H9 (cell line): ENCODE measurements at places on chromosomes 3 and 15. TPM values are rescaled to one million over a fixed set of nuclear protein-coding genes. Genes with fewer than 3 reads are reported as not detected.

MYZAP gene
- 0.63 and 0.72 TPM in 2 replicates for total RNA-seq

SLC2A2 gene
- total RNA-seq: not detected in 2 replicates

NME9 gene
- total RNA-seq: not detected in 2 replicates

ST3GAL6 gene
- 4.7 and 6.4 TPM in 2 replicates for total RNA-seq

- DNase-seq: no peak
Measured at GRCh38 chr3:182973047-182973446, 7.3 kb downstream of the DCUN1D1 start.

DNA sequence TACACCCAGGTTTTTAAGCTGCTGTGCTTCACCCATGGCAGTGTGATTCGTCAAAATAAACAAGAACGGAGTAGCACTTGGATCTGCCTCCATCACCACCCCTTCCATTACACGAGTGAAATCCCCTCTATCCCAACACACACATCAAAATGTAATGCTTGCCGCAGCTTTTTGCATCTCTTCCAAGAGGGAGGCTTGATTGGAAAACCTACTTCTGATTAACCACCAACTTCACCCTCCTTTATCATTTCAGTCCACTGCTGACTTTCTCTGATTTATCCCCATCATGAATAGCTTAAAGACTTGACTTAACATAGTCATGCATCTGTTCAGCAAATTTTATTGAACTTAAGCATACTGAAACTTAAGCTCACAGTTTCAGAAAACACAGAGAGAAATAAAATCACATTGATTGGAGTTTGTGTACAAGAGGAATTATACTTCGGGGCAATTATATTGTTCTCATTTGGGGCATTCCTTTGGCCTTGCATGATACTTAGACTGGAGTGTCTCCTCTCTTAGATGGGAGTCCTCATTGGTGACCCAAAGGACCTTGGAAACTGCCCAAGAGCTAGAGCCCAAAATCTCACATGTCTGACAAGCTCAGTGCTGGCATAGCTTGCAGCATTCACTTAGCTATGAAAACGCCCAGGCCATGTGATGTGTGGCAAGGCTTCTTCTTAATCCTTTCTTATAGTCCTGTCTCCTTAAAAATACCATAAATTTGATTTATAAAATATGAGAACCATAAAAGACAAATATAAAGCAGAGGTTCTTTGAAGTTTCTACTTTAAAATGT is 124.3 kb upstream of the UMPS start:
- DNase-seq: no peak

DNA sequence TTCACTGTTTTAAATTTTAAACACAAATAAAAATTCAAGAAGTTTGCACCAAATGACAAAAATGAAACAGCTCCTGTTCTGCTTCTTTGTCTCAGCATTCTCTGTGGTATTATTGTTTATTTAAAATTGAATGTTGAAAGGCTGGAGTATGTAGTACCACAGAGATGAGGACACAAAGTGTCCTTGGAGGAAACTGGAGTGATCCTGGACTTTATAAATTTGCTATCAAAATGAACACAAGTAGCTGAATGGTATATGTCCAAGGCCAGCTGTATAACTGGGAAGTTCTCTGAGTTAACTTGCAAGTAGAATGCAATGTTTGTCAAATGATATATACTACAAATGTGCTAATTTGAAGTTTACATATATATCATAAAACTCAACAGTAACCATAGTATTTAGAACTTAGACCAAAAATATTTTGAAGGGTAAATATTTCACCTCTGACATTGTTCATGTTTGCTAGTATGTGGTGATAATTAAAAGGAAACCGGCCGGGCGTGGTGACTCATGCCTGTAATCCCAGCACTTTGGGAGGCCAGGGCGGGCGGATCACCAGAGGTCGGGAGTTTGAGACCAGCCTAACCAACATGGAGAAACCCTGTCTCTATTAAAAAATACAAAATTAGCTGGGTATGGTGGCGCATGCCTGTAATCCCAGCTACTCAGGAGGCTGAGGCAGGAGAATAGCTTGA is 12.3 kb downstream of the BTLA start:
- no peak for DNase-seq

DNA sequence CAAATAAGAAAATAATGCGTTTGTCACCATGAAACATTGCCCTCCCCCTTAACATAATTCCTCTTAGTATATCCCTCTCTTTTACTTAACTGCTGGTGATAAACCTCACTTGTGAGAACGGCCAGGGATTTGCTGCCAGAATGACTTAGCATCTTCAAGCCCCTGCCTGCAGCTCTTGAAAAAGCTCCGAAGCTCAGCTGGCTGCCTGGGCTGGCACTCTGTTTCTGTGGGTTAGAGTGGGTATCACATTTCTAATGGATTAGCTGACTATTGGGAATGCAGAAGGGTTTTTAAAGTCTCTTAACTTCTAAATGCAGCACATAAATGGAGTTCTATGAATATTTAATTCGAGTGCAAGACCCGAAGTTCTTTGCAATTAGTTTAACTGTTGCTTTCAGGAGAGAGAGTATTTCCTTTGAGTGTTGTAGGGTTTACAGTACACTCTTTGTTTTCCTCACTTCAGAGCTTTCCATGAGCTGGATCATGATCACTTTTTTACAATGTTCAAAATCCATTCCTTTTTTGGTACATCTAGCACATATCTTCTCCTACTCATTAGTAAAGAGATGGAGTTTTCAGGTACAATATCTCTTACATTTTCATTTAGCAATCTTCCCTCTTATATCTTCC is 124.7 kb upstream of the RBMS3 start:
- peak; percentile 42 for DNase-seq

GRCh38 chr15:98927022-98927421 is 80.6 kb downstream of the PGPEP1L start:
- no peak for DNase-seq

DNA sequence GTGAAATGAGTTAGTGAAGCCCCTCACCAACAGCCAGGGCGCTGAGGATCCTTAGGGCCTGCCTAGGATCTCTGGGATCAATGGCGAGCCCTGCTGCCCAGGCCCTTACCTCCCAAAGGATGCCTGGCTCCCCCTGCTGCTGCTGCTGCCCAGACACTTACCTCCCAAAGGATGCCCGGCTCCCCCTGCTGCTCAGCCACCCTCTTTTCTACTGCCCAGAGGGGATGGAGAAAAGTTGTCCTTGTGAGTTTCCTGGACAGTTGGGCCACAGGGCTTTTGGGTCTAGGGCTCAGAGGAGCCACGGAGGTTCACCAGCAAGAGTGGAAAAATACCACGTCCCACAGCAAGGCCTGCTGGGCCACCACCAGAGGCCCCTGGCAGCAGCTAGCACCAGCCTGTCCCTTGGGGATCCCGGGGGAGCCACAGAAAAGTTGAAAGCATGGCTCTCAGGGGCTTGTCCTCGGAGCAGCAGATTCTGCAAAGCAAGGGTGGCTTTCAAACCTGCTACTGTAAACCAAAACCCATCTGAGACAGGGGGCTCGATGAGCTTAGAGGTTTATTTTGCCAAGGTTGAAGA is 59.4 kb downstream of the SLC6A6 start:
- peak; percentile 70 for DNase-seq

DNA sequence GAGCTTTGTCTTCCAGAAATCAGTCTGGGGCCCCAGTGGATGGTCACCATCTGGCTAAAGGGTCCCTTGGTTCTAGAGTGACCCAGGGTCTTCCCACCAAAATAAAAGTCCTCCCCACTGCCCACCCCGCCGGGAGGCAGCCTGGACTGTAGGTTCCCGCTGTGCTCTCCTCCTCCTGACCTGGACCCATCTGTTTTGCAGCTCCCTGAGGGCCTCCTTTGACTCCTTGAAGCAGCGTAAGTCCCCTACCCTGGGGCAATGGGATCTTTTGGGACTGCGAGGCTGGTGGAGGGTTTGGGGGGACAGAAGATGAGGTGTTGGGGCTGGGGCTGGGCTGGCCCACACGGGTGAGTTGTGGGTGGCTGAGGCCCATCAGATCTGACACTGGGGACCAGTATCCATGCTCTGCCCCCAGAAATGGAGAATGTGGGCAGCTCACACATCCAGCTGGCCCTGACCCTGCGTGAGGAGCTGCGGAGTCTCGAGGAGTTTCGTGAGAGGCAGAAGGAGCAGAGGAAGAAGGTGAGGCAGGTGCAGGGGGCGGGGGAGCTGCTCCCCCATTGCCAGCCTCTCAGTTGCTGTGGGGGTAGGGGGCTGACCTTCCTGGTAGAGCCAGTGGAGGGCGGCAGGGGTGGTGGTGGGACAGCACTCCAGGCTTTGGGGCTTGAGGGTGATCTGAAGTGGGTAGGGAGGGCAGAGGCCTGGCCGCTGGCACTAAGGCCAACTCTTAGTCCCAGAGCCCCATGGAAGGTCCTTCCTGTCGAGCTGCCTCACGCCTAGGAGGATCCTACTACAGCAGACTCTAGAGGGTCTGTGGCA is 30.4 kb downstream of the PSTPIP1 start:
- DNase-seq: peak; percentile 33

GRCh38 chr3:75180945-75181298 is 483.2 kb upstream of the FRG2C start:
- DNase-seq: no peak

DNA sequence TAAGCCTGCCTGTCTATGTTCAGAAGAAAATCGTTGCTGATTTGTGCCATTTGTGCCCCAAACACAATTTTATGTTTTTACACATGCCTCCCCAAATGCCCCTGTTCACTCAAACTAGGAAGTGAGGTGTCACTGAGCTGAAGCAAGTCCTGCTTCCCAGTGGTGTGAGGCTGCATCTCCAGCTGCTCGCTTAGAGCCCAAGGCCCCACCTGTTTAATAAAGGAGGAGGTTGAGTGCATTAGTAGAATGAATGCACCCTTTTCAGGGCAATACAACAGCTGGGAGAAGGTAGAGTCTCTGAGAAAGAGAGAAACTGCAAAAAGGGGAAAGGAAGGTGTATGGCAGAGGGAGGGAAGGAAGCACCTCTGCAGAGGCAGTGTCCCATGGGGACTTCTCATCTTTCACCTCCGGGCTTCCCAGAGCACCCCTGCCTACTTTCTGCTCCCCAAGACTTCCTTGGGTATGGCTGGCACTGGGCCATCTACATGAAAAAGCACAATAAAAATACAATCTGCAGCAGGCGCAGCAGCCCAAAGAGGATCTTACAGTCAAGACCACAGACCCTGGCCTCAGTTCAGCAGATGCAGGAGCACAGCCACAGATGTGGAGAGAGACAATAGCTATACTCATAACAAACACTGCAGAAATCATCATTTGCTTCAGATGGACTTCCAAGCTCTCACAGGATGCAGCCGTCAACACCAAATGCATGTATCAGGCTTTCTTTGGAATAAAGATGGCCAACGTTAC is 165.9 kb downstream of the POLR2M start:
- no peak for DNase-seq

GRCh38 chr3:168888781-168889180 is 774.7 kb downstream of the MECOM start:
- DNase-seq: no peak

GRCh38 chr3:101643861-101644613 is 32.9 kb downstream of the ZBTB11 start:
- no peak for DNase-seq

DNA sequence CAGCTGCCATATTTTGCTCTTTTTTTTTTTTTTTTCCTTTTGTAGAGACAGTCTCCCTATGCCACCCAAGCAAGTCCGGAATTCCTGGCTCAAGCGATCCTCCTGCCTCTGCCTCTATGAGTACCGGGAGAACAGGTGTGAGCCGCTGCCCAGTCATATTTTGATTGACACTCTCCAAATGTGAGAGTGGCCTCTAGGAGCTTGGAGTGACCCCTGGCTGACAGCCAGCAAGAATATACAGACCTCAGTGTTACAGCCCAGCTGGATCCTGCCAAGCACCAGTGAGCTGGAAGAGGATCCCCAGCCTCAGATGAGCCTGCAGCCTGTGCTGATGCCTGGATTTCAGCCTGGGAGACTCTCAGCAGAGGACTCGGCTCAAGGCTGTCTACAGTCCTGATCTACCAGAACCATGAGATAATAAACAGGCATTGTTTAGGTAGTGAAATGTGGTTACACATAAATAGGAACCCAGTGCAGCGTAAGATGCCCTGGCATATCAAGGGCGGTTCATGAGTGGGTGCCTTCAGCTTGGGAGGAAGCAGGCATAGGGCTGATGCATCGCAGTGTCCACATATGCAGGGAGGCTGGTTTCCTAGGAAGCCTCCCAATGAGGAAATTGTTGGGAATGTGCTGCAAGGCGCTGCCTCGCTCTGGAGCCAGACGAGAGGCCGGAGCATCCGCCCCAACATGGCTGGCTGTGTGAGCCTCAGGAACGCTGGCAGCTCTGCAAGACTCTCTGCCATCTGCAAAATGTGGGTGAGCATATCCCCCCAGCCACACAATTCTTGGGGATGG is 38.9 kb upstream of the ATP10A start:
- DNase-seq: no peak

DNA sequence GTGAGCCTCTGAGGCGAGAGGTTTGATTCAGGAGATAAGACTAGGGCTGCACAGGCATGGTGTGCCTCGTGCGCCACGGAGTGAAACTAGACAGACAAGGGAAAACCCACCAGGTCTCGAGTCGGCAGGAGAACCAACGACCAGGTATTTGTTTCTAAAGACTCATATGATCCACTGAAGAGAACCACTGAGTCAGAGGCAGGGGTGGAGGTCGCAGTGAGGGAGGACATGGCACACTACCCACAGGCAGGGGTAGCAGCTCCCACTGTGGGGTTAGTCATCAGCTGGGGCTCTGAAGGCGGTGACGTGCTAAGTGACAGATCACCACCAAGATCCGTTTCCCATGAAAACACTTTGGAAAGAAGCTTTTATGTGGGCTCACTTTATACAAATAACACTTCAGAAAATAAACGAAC is 45.7 kb downstream of the CHSY1 start:
- no peak for DNase-seq

GRCh38 chr3:9914011-9914410 is 2.9 kb upstream of the IL17RC start:
- DNase-seq: no peak

DNA sequence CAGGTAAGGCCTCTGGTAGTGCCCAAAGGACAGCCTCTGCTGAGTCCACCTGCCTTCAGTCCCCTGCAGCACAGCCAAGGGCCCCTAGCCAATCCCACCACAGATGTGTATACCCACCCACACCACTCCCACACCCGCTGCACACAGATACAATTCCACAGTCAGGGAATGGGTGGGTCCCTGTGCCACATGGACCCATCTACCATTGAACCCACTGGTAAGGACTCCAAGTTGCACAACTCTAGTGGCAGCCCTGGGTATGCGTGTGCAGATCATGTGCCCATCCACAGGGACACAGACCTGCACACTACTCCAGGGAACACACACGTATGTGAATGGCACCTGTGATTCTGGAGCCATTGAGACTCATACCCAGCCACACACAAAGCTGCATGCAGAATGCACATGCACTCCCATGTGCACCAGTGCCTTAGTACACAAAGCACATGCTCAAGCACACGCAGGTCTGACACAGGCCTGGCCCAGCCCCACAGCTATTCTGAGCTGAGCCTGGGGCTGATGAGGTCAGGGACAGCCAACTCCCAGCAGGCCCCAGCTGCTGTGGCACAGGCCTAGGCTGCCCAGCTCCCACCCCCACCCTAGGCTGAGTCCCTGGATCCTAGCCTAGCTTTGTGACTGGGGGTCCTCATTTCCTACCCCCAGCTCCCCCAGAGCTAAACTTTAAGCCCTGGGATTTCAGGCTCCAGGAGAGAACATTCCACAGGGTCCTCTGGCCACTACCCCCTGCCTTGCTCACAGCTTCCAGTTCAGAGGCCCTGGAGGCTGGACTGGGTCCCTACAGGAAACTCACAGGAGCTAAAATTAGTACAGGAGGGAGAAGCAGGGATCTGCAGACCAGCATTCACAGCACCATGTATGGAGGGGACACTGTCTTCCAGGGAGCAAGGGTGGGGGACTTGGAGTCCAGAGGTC is 2.7 kb upstream of the ALS2CL start:
- no peak for DNase-seq
